Kidney epithelial cell (primary cell): ENCODE measurements at places on chromosomes 1 and 21.

- no peak for DNase-seq
These were observed 69.8 kb downstream of the ITGB3BP start for GRCh38 chr1:63453232-63453631.

DNA sequence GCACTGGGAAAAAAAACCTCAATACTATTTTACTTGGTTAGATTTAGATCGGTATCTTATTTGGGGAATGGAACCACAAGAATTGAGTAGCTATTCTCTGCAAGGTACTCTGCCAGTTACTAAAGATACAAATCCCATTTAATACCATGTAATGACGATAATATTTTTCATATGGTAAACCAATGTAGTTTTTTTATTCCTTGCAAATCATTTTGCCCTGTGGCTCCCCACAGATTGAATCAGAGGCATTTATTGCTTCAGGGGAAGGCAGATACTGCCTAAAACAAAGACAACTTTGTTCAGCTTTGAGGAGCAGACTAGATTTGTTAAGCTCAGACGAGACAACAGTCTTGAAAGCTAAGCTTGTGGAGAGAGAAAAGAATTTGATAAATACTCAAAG is 226.7 kb upstream of the RUNX1 start:
- no peak for DNase-seq

GRCh38 chr21:24093032-24093431 is 1514.2 kb downstream of the MRPL39 start:
- no peak for DNase-seq

- no peak for DNase-seq
These were observed 13.5 kb upstream of the HJV start for GRCh38 chr1:146035048-146035423.
